ENCODE measurements at places on chromosomes 2 and 18.
A peak's percentile ranks its signal among the peaks of the same experiment; 100 is the strongest.

- peak; percentile 12 for DNase-seq
These were observed 753.6 kb upstream of the GCFC2 start for GRCh38 chr2:76464310-76464709.

DNA sequence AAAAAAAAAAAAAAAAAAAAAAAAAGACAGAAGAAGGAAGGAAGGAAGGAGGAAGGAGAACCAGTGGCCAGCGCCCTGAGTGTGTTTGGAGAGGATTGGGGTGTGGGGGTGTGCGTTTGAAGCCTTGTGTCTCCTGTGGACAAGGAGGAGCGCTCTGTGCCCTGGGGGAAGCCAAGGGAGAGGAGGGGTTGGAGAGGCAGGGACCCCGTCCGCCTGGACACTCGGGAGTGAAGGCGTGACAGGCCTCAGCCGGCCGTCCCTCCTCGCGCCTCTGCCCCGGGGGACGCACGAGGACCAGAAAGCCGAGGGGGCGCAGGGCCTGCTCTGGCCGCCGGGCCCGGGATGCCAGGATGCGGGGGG is 44.9 kb downstream of the SERTAD2 start:
- DNase-seq, result no peak

DNA sequence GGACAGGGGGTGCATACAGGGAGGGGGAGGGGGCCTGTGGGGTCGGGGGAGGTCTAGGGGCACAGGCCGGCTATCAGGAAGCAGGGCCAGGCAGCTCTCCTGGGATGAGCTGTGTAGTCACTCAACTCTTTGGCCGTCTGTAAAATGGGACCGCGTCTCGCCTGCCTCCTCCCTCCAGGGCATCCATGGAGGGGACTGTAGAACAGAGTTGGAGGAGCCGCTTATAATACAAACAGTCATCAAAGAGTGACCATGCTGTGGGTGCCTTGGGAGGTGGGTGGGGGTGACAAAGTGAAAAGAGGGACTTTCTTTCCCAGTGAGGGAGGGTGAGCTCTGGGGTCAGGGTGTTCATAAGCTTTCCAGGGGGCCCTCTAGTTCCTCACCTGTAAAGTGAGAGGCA is 169.6 kb upstream of the HAAO start:
- no peak for DNase-seq

- DNase-seq, result peak; percentile 76
These were observed 1057.1 kb upstream of the CRIM1 start for GRCh38 chr2:35298493-35298892.

DNA sequence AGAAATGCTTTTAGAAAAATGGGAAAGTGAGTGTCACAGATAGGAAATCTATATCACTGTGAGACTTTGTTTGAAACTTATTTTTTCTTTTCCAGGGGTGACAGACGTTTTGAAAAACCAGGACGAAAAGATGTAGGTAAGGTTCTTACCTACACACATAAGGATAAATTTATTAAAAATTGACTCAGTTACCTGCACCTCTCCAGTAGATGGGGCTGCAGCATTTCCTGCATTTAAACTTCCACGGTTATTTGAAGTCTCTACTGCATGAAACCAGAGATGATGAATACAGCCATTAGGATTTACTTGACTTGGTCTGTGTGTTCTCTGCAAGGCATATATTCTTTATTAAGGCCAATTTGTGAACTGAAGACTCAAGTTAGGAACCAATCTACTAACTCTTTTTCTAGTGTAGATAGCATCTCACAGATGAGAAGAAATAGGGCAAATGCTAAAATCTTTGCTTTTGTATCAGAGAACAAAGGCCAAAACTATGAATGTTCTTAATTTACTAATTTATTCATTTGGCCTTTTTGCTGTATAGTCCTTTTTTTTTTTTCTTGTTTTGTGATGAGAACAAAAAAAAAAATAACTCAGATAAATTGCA is 15.0 kb downstream of the KCNJ13 start:
- peak; percentile 64 for DNase-seq

DNA sequence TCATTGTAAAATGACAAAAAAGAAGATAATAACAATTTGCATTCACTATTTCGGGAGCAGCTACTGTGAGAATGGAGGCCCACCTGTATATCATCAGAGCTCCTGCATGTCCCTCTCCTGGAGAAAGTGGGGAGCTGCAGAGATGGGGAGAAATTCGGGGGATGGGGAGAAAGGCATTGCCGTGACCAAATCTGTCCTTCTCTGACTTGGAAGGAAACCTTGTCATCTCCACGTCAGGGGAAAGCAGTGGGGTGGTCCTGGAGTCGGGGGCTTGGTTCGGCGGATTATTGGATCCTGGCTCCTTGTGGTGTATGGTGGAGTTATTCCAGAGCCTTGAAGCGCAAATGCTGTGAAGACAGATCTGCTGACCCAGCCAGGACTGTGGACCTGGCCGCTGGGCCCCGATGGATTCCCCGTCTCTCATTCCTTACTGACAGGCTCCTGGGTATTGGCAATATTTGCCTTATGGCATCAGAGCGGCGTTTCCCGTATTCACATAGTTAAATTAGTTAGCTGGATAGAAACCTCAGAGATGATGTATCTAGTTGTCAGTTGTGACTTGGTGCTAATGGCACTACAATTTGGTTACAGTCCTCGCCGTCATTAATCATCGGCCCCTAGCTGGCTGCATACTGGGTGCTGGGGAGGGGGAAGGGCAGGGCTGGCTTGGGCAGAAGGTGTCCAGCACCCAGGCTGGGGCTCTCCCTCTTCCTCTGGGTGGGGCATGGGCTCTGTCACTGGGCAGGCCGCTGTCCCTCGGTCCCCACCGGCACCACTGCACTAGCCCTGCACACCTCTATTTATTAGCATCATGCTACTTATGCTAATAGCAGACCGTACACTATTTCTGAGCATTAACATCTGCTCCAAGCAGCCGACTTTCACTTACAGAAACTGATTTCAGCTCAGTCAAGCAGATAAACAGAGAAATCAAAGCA is 31.7 kb downstream of the CELF4 start:
- DNase-seq, result no peak

- no peak for DNase-seq
These were observed 10.2 kb upstream of the SCN3A start for GRCh38 chr2:165214093-165214492.

Measured in SK-MEL-5 (cell line).